Activated CD8-positive, alpha-beta memory T cell treated with anti-CD3 and anti-CD28 coated beads for 24 hours (primary cell): ENCODE measurements at places on chromosomes 4 and X.

DNA sequence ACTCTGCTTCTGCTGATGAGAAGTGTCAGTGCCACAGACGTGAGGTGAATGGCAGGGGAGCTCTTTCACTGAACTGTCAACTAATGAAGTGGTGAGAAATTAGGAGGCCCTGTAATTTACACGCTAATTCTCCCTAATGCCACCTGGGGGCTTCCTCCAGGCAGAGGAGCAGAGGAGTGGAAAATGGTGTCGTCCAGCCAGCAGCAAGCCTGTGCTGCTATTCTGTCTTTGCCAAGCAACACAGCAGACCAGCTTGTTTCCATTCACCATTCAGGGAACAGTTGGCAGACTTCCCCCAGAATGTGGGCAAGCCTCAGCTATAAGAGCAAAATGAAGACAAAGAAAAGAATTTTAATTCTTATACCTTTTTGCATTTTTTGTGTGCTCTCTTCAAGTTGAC lies 245.2 kb upstream of the TET2 start:
- no peak for DNase-seq

DNA sequence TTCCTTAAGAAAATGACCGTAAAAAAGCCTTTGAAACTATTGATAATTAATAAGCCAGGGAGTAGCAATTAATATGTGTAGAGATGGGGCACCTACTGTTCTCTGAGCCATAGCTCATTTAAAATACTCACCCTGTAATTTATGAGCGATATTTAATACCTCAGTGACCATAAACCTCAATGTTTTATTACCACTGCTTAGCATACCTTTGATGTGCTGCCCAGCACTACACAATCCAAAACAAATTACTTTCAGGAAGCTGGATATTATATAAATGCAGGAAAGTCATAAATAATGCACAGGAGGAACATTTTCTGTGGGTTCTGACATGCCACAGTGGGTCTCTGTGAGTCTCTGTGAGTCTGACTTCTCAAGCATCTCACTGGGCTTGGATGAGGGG lies 166.1 kb upstream of the RPL34 start:
- no peak for DNase-seq

DNA sequence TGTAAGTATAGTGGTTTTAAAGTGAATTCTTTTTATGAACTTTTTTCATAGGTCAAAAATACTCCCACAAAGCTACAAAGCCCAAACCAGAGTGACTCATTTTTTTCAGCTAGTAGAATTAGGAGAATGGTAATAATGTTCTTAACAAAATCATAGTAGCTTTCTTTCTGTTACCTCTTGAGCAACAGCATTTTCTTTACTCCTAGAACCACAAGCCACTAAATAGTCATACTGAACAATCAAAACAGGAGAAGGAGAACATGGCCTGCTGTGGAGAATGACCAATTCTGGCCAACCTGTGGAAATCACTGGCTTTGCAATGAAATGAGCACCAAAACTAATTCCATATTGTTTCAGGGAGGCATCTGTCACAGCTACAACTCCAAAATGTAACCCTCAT lies 112.9 kb downstream of the AMMECR1 start:
- DNase-seq, result no peak

GRCh38 chr4:16794816-16795445 lies 103.5 kb downstream of the LDB2 start:
- DNase-seq, result peak; percentile 59

GRCh38 chrX:34275699-34276098 lies 143.6 kb upstream of the FAM47A start:
- DNase-seq, result no peak

GRCh38 chr4:21467551-21467950 lies 481.0 kb downstream of the KCNIP4 start:
- DNase-seq, result no peak

- DNase-seq, result no peak
Observed at GRCh38 chr4:81808011-81808672, 336.4 kb upstream of the RASGEF1B start.

GRCh38 chrX:136761421-136761820 lies 19.3 kb downstream of the ARHGEF6 start:
- no peak for DNase-seq

DNA sequence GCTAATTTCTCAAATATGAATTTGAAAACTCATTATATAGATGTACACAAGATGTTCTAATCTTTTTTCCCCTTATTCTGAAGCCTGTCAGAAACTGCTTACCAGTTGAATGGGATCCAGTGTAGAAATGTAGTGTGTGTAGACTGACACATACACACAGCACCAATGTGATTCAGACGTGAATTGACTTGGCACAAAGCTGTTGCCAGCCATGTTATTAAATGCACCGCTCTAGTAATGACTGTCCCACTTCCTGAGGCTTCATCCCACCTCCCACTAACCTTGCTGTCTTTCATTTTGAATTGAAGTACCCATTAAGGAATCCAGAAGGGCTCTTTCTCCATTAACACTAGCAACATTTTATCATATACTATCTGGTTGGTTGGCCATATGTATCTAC lies 146.6 kb downstream of the PPA2 start:
- no peak for DNase-seq

DNA sequence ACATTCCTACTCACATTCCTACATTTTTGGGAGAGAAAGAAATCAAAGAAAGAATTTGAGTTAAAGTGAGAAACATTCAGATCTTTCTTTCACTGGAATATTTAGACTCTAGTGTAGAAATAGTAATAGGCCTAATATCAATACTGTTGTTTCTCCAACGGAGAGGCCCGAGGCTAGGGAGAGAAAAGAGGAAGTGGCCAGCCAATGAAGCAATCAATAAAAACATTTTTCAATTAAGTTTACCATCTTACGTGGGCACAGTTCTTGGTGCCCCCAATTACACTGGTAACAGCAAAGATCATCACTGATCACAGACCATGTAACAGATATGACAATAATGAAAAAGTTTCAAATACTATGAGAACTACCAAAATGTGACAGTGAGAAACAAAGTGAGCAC lies 281.4 kb downstream of the GPM6A start:
- DNase-seq, result no peak

DNA sequence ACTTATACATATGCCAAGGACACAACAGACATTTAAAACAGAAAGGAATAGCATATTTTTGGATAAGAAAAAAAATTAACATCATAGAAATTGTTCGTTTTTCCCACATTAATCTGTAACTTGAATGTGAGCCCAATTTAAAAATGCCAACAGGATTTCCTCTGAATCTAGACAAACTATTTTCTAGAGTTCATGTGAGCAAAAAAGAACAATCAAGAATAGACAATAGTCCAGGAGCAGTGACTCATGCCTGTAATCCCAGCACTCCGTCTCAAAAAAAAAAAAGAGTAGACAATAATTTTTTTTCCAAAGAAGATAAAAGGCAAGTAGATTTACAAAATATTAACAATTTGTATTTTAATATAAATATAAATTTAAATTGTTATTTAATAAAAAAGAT lies 73.7 kb upstream of the DUSP21 start:
- DNase-seq, result no peak

DNA sequence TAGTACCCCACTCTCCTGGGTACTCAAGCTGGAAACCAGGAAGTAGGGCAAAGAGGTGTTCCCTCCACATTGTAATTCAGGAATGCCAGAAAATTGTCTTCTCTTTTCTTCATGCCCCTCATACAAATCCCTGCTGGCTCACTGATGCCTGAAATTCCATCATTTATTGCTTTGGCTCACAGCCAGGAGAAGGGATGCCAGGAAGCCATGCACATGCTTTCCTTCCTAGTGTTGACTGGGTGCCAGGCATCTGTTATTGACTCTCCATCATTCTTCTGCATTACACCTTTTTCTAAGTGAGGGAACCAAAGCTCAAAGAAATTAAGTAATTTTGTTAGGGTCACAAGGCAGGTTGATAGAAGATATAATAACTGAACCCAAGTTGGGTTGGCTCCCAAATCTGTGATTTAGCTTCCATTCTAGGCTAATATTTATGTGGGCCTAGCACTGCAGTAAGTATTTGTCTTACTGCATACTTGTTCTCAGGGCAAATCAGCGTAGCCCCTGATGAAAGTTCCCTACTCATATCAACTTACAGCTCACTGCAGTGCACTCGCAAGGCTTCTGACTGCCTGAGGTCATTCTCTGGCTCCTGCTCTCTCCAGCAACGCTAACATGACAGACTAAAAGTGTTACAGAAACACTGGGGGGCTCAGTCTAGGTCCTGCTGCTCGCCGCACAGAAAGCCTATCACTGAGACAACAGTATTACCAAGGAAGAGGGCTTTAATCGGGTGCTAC lies 89.0 kb downstream of the TRAPPC11 start:
- DNase-seq, result no peak

DNA sequence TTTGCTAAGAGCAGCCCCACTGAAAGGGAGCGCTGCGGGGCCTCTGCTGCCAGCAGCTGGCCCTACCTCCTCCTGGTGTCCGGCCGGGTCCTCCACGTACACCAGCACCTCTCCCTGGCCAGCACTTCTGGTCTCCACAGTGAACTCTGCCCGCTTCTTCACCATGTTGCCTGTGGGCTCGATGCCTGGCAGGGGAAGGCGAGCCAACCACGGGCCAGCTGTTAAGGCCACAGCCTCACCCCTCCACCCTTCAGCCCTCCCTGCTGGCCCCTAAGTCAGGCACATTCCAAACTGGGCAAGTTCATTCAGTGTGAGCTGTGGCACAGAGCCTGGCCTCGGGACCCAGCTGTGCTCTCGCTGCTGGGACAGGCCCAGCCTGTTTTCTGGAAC lies 7.8 kb downstream of the FLNA start:
- DNase-seq, result no peak

- DNase-seq, result no peak
Observed at GRCh38 chrX:114710571-114710970, 126.7 kb downstream of the HTR2C start.

DNA sequence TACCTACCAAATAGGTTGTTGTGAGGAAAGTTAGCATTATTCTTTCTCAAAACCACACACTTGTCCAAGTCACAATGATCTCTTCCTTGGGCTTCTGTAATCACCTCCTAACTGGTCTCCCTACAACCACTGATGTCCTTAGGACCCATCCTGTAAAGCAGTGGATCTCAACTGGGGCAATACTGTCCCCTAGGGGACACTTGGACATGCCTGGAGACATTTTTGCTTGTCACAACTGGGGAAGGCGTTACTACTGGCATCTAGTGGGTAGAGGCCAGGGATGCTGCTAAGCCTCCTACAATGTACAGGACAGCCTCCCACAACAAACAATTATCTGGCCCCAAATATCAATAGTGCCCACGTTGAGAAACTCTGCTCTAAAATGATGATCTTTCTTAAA lies 118.7 kb upstream of the AP1S2 start:
- no peak for DNase-seq

DNA sequence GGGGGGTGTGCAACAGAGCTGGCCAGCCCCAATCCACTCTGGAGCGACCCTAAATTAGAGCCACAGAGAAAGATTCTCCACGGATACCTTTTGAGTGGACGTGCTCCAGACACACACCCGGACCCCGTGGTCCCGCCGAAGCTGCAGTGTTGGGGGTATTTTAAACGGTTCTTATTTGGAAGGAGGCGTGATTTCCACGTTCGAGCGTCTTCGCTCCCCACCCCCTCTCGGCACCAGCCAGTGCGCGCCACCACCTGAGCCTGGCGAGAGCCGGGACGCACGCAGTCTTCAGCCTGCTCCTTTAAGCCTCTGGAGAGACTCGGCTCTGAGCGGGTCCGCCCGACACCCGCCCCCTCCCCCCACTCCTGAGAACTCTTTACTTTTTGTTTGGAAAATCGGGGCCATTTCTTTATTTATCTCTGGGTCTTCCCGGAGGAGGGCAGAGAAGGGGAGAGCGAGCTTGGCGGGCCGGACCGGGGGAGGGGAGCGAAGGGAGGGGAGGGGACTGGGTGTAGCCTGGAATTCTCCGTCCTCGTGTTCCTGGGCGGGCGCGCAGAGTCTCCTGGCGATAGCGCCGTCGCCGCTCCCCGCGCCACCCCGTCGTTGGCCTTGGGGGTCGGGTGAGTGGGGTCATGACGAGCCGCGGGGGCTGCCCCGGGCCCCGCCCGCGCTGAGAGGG lies 668 bp upstream of the PTCHD1 start:
- no peak for DNase-seq

GRCh38 chr4:118381902-118382301 lies 29.1 kb upstream of the PRSS12 start:
- DNase-seq, result no peak

- DNase-seq, result peak; percentile 47
Observed at GRCh38 chr4:6206771-6207290, 6.5 kb upstream of the JAKMIP1 start.

DNA sequence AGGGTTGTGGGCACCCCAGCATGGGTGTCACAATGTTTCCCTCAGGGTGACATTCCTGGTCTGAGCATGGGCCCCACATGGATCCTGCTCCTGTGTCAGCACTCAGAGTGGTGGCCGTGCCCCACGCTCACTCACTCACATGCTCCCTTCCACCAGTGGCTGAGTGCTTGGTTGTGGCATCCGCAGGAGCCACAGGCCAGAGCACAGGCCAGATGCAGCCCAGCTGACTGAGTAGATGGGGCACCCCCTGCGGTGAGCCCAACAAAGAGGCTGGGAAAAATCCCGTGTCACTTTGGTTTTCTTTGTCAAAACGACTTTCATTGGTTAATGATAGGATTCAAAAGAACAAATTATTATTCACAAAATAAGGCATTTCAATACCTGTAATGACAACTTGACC lies 204.6 kb upstream of the ANXA10 start:
- DNase-seq, result no peak

- DNase-seq, result no peak
Observed at GRCh38 chr4:76035141-76035540, 729 bp downstream of the CXCL11 start.

DNA sequence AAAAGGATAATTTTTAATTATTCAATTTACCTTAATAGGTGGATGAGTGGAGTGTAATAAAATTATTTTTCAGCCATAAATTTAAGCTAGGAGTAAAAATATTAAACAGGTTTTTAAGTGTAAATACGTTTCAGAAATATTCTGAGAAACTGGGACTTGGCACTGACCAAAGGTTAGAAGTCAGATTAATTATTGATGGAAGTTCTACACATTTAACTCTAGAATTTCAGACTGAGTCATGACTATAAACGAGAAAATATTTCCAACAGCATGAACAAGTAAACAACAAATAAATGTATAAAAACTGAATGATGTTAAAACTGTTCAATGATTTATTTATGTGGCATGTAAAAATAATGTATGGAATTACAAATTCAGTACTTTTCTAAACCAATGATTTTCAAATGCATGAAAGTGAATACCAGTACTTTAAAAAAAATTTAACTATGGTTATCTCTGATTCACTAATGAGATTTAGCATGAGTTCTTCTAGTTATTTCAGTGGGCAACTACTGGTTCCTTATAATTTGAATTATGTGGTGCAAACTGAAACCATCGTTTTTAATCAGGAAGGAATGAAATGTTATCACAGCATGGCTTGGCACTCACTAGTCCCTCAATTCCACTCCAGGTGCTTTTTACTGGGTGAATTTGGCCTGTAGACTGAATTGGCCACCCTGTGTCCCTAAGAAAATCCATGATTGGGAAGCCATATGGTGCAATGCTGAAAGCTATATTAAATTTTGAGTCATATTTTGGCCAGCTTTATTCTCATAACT lies 244.2 kb downstream of the FSTL5 start:
- no peak for DNase-seq

- DNase-seq, result no peak
Observed at GRCh38 chr4:14912426-14912825, 89.9 kb upstream of the CPEB2 start.
